NAMALWA (cell line): ENCODE measurements at places on chromosomes 16 and 17.

DNA sequence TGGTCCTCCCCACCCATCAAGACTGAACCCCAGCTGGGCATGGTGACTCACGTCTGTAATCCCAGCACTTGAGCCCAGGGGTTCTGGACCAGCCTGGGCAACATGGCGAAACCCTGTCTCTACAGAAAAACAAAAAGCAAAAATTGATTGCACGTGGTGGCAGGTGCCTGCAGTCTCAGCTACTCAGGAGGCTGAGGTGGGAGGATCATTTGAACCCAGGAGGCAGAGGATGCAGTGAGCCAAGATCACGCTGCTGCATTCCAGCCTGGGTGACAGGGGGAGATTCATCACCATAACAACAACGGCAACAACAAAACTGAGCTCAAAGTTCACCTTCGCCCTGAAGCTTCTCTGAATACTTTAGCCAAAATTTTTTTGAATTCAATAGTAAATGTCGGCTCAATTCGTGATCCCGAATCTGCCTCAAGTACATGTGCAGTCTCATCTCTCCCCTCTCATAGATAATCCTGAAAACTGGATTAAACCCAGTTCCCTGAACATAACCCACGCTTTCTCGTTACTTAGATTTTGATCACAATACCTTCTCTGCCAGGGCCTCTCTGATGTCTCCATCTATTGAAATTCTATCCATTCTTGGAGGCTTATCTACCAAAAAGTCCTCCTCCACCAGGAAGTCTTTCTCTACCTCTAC is 13.5 kb upstream of the MYH10 start:
- no peak for DNase-seq

- DNase-seq: peak; percentile 82
Measured at GRCh38 chr17:81241648-81242420, 2.7 kb downstream of the NDUFAF8 start.

- DNase-seq: no peak
Measured at GRCh38 chr17:48004983-48005382, 32.6 kb downstream of the COPZ2 start.

DNA sequence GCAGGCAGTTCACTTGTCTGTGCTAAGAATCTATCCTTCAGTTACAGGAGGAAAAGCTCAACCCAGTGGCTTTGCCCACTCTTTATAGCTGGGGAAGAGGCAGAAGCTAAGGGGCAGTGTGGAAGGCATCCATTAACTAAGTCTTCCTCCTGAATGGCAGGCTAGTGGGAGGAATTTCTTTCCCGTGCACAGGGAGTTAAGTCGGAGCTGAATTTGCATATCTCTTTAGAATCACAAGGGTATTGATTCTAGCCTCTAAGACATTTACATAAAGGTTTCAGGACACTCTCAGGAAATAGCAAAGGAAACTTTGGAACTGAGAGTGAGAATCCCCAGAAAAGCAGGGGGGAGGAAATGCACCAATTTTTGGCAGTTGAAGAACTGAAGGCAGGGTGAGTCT is 245.6 kb downstream of the CA10 start:
- no peak for DNase-seq

DNA sequence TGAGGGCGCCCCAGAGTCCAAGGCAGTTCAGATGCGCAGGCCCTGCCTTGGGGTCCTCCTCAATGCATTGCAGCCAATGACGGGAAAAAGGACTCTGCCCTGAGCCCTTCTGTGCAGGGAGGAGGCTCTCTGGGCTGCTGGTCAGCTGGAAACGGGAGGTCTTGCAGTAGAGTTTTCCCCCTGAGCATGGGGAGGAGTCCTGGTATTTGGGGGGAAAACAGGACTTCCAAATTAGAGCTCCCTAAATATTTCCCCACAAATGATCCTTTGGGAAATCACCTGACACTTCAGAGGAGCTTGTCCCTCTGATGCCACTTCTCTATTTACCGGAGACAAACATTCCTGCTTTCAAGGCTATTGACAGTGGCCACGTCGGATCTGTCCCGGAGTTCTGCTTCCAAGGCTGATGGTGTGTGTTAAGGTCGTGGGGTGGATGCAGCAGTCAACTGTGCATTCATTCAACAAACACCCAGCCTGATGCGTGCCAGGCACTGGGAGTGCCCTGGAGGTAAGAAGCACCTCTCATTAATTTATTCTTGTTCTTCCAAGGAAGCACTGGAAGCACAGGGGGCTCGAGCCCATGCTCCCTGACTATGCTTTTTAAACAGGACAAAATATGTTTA is 73.0 kb upstream of the DNAH17 start:
- no peak for DNase-seq

DNA sequence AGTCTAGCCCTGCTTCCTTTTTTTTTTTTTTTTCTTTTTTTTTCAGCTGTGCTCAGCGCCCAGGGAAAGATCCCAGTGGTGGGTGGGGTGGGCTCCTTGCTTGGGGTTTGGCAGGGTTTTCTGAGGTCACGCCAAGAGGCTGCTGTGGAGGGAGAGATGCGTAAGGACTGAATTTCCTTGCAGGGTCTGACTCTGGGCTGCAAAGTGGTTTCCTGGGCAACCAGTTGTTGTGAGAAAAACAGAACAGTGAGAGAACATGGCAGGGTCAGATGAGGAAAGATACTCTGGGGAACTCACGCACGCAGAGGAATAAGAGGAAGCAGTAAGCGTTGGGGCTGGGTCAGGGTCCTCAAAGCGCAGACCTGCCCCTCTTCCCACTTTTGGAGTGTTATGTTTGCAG is 119.5 kb downstream of the IRF8 start:
- DNase-seq: peak; percentile 60
